ENCODE measurements at places on chromosomes 7 and 10. TPM values are rescaled to one million over a fixed set of nuclear protein-coding genes. Genes with fewer than 3 reads are reported as not detected.

COL26A1 gene
- total RNA-seq = 0.36 TPM

ATP5F1C gene
- 379 TPM for total RNA-seq

TYSND1 gene
- total RNA-seq = 27.2 TPM

SPDYE9 gene
- total RNA-seq = not detected

DDC gene
- total RNA-seq = not detected

SRGN gene
- 52.0 TPM for total RNA-seq

NRG3 gene
- 0.67 TPM for total RNA-seq

MRLN gene
- not detected for total RNA-seq

KIF20B gene
- total RNA-seq = 13.8 TPM

SCIN gene
- 1.8 TPM for total RNA-seq

VIPR2 gene
- not detected for total RNA-seq

ANKRD7 gene
- 2.4 TPM for total RNA-seq

OR2A12 gene
- total RNA-seq = not detected

TMEM140 gene
- 32.7 TPM for total RNA-seq

ADAM8 gene
- 0.73 TPM for total RNA-seq

IKZF1 gene
- not detected for total RNA-seq

BICC1 gene
- total RNA-seq = 1.0 TPM

MYO1G gene
- total RNA-seq = under 0.01 TPM

TMEM196 gene
- not detected for total RNA-seq

DGKB gene
- total RNA-seq = not detected

CALML5 gene
- not detected for total RNA-seq

INMT gene
- not detected for total RNA-seq

NME8 gene
- total RNA-seq = not detected

LYZL1 gene
- total RNA-seq = not detected

RNF32 gene
- 0.69 TPM for total RNA-seq

PRPS1L1 gene
- not detected for total RNA-seq

ITPRID1 gene
- total RNA-seq = not detected

ANKRD30A gene
- not detected for total RNA-seq

GLUD1 gene
- 199 TPM for total RNA-seq

PTPRN2 gene
- not detected for total RNA-seq

TMEM229A gene
- not detected for total RNA-seq

TMEM178B gene
- 0.36 TPM for total RNA-seq

NPTX2 gene
- 0.31 TPM for total RNA-seq

GNGT1 gene
- total RNA-seq = not detected

SPACDR gene
- 0.15 TPM for total RNA-seq

METTL27 gene
- not detected for total RNA-seq

EGFR gene
- total RNA-seq = 2.8 TPM

NUTM2A gene
- total RNA-seq = 0.33 TPM

KCNMA1 gene
- total RNA-seq = 0.93 TPM

ACTL6B gene
- not detected for total RNA-seq

TRPV5 gene
- not detected for total RNA-seq

DNTT gene
- total RNA-seq = not detected

ACSM6 gene
- total RNA-seq = not detected

CFAP58 gene
- total RNA-seq = 0.36 TPM

SFRP4 gene
- not detected for total RNA-seq

ACBD7 gene
- total RNA-seq = 0.46 TPM

CTAGE8 gene
- total RNA-seq = 0.33 TPM

CARD11 gene
- not detected for total RNA-seq

BHLHA15 gene
- total RNA-seq = not detected

COL13A1 gene
- not detected for total RNA-seq

MYO3A gene
- total RNA-seq = not detected

UNC5B gene
- total RNA-seq = under 0.01 TPM

CALN1 gene
- total RNA-seq = under 0.01 TPM

UNCX gene
- total RNA-seq = not detected

NPC1L1 gene
- under 0.01 TPM for total RNA-seq

SCD gene
- 898 TPM for total RNA-seq

NEUROD6 gene
- total RNA-seq = not detected

Measured in melanocyte of skin (primary cell).